ENCODE measurements at places on chromosomes 7 and 10.

- no peak for DNase-seq
Measured at GRCh38 chr10:69047111-69047832, 40.6 kb upstream of the SRGN start.

GRCh38 chr10:47195274-47195885, 104.6 kb upstream of the GDF10 start:
- no peak for DNase-seq

DNA sequence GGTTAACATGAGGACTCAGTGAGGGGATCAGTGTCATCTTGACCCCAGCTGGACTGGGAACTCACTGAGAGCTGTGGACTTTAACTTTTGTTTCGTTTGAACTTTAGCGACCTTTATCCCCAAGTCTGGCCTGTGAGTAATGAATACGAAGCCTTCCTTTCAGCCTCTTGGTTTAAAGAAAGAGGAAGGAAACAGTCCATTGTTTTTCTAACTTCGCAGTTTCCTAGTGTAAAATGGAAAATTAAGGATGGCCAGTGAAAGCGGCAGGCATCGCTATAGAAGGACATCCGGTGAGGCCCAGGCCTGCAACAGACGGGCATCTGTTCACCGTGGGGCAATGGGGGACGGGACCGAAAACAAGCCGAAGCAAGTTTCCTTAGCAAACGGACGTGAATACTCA, 44.1 kb upstream of the ADO start:
- DNase-seq: no peak

- no peak for DNase-seq
Measured at GRCh38 chr7:155531681-155532080, 14.7 kb downstream of the CNPY1 start.

- no peak for DNase-seq
Measured at GRCh38 chr7:83970081-83970480, 224.5 kb downstream of the SEMA3A start.

- no peak for DNase-seq
Measured at GRCh38 chr7:47326220-47326619, 255.7 kb downstream of the TNS3 start.

DNA sequence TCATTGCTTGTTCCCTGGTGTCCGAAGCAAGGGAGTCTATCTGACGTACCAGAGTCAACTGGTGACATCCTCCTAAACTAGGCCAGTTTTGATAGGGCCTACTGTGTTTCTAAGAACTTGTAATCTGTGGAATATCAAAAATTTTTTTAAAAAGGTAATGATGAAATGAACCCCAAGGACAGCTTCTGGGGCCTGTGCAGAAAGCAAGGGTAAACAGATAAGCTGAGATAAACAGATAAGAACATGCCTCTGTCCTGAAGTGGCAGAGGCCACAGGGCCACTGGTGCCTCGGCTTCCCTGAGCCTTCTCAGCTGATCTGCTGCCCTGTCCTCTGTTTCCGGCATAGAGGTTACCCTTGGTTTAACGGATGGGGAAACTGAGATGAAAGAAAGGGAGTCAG, 8.8 kb downstream of the GRK5 start:
- DNase-seq: no peak

DNA sequence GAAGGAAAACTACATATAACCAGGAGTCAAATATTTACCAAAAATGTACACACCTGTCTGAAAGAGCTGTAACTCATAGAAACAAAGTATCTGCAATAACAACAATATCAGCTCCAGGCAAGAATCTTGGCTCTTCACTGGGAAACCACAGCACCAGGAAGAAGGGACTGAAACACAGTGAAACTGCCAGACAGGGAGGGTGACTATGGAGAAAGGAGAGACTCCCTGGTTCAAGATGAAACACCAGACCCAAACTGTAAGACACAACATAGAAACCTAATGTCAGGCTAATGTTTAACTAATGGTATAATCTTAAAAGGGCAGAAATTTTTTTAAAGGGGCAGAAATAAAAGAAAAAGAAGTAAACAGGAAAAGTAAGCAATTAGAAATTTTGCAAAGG, 11.5 kb upstream of the TAS2R39 start:
- no peak for DNase-seq

DNA sequence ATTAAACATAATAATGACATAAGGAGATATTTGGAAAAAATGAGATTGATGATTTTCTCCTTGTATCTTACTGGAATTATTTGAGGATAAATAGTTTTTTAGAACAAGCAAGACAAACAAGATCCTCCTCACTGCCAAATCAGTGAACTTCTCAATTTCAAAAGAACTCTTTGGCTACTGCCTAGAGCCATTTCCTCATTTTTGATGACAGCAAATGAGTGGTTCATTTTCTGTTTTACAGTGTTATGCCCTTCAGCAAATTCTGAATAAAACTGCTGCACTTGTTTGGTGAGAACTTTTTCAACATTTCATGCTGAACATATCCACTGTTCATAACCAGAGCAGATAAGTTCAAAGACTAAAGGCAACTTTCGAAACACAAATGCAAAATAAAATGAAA, 42.5 kb upstream of the AHR start:
- no peak for DNase-seq

DNA sequence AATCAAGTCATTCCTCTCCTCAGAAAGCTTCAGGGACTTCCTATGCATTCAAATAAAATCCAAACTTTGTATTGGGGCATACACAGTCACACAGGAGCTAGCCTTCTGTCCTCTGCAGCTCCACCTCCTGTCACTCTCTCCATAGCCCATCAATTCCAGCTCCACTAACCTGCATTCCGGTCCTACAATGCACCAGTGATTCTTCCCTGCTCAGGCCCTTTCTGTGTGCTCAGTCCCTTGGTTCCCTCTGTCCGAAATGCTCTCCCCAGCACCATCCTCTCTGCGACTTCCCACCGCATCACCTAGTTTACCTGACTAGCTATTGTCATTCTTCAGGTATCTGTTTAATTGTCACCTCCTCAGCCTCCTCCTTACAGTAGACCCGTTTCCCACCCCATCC, 26.4 kb upstream of the YAE1 start:
- DNase-seq: no peak

DNA sequence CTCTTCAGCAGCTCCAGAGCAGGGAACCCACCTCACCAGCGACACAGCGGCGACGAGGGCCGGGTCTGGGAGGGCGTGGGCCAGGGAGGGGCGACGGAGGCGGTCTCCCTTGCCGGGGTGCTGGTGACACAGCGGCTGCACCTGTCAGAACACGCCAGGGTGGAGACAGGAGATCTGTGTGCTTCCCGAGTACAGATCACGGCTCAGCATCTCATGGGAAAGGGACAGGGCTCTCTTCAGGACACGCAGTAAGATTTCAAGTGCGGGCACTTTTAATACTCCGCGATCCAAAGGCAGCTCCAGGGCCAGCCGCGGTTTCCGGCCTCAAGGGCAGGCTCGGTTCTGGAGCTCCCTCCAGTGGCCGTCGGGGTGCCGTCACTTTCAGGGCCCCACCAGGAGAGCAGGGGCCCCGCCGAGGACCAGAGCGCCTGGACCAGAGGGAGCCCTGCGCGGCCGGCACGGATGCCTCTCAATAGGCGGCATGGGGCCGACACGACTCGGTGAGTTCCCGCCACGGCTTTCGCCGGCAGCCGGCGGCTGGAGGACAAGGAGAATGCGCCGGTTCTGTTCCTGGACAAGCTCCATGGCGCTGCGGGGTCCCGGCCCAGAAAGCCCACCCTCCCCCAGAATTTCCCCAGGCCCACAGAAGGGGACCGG, 21.4 kb downstream of the GPR146 start:
- DNase-seq: peak; percentile 77

DNA sequence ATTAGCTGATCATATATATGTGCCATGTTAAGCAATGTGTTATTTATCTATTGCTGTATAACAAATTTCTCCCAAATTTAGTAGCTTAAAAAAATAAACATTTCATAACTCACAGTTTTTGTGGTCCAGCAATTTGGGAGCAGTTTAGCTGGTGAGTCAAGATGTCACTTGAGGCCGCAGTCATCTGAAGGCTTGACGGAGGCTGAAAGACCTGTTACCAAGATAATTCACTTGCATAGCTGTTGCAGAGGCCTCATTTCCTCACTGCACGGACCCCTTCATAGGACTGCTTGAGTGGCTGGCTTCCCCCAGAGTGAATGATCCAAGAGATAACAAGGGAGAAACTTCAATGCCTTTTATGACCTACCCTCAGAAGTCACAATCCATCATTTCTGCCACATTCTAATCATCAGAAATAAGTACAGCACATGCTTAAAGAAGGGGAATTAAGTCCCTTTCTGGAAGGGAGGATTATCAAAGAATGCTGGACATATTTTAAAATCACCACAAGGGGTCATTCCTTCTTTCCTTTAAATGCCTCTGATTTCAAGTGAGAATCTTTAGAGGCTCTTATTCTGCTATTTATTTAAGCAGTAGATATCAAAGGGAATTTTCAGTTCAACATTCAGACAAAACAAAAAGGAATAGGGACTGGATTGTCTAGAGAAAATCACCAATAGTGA, 10.5 kb upstream of the SRPK2 start:
- peak; percentile 69 for DNase-seq

DNA sequence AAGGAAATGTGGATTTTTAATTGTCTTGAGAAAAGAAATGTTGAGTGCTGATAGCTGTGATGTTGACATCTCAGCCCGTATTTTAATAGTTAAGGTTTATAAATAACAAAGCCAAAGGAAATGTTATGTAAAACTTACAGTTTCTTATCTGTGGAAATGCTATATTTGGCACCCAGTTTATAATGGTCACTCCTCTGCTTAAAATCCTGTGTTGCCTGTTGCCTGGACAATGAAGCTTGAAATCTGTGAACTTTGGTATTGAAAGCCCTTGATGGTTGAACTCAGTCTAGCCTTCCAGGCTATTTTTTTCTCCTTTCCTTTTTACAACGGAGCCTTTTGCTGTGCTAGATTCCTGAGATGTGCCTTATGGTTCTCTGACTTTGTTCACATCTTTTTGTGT, 46.5 kb downstream of the MCU start:
- no peak for DNase-seq

GRCh38 chr10:86976362-86977056, 8.2 kb downstream of the ADIRF start:
- no peak for DNase-seq

GRCh38 chr10:21740989-21741388, 207.0 kb downstream of the MLLT10 start:
- DNase-seq: no peak

GRCh38 chr7:90698616-90699015, 102.5 kb downstream of the CDK14 start:
- DNase-seq: no peak

DNA sequence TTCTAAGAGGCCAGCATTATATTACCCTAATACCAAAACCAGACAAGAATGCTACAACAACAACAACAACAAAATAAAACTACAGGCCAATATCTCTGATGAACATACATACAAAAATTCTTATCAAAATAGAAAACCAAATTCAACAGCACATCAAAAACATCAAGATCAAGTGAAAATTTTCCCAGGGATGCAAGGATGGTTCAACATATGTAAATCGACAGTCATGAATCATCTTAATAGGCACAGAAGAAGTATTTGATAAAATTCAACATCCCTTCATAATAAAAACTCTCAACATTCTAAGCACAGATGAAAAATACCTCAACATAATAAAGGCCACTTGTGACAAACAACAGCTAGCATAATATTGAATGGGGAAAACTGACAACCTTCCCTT, 75.3 kb downstream of the JMJD1C start:
- DNase-seq: no peak

DNA sequence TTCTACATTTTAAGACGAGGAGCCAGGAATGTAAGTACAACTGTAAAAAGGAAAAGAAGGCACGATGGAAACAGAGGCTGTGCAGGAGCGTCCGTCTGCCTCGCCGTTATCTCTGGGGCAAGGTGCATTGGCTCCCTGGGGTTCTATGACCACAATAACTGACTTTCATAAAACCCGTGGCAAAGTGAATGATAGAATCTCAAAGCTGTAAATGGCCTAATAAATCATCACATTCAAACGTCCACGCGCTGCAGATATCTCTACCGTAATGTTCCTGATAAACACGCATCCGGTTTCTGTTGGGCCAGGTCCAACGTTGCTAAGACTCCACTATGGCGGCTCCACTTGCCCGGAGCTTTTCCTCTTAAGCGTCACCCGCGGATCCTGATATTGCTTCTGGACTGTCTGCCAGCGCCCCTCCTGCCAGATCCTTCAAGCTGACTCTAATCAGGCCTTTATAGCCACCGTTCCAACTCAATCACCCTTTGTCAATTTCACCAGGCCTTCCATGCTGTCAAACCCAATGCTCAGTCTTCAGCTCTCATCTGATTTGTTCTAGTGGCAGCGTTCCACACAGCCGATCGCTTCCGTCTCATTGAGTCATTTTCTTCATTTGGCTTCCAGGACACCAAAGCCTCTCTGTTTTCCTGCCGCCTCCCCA, 265.6 kb upstream of the FOXK1 start:
- DNase-seq: peak; percentile 73

GRCh38 chr7:80288175-80289122, 153.8 kb downstream of the GNAI1 start:
- no peak for DNase-seq

DNA sequence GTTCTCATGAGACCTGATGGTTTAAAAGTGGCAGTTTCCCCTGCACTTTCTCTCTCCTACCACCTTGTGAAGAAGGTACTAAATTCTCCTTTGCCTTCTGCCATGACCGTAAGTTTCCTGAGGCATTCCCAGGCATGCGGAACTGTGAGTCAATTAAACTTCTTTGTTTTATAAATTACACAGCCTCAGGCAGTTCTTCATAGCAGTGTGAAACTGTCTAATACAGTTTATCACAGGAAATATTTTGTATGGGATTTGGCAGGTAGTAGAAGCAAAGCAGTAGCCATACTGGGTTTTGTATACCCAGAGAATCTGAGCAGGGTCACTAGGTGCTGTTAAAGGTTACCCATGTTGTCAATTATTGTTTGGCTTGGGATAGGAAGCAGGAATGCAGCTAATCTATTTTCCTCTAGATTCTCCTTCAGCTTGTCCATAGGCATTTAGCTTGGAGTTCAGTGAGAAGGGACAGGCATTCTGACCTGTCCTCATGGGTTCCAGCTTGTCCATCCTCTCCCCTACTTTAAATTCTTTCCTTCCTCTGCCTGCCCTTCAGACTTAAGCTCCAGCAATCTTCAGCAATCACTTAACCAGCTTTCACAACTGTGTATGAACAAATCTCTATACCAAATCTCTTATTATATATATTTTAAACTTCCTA, 186.7 kb downstream of the PCLO start:
- no peak for DNase-seq

- DNase-seq: no peak
Measured at GRCh38 chr10:22598478-22598877, 115.9 kb downstream of the PIP4K2A start.

DNA sequence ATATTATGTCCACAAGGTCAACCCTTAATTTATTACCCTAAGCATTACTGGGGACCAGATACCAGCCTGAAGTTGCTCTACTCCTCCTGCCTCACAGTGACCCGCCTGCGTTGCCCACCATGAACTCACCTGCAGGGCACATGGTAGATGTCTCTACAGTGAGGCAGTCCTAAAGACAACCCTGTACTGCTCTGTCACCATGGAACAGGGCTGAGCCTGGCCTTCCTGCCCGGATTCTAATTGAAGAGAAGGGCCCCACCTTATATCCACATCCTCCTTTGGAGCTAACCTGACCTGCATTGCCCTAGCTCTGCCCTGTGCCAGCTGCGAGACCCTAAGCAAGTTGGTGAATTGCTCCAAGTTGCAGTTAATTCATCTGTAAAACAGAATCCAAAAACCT, 4.1 kb downstream of the SH3PXD2A start:
- DNase-seq: no peak

- DNase-seq: no peak
Measured at GRCh38 chr10:110422548-110422947, 75.2 kb upstream of the DUSP5 start.

GRCh38 chr10:49324711-49325110, 25.7 kb downstream of the C10orf71 start:
- no peak for DNase-seq
